Body of pancreas (tissue), 4 donors: ENCODE measurements at places on chromosomes 16 and 17. TPM values are rescaled to one million over a fixed set of nuclear protein-coding genes. Genes with fewer than 3 reads are reported as not detected.

Gene TAOK2
- 31.1 TPM for total RNA-seq

Gene KRTAP2-2
- not detected for total RNA-seq

Gene MYH3
- total RNA-seq, result 4.0 TPM

Gene UMOD
- 31.3 TPM for total RNA-seq

Gene KCNAB3
- 1.3 TPM for total RNA-seq

DNA sequence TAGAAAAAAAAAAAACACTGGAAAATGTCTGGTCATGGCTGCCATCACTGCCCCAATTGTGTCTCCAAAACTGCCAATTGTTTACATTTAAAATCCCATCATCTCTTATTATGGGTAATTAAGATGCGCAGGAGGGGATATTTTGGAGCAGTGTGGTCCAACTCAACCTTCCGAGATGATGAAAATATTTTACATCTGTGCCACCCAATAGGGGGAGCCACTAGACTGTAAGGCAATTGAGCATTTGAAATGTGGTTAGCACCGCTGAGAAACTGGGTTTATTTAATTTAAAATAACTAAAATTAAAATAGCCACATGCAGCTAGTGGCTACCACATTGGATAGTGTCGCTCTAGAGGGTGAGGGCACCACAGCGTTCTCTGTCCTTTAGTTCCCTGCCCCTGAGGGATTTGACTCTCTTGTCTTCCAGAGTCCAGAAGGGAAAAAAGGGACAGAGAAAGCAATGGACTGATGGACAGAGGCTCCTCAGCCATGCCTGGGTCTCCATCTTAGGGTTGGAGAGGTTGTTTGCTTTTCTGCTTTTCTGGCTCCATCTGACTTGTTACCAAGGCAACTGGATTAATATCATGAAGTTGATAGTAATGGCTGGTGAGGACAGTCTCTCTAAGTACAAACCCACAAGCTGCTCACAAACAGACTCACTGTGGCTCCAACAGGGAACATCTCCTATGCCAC lies 3.5 kb downstream of the MPO start:
- no peaks in the 10 kb centered on the region for H3K27me3 ChIP-seq
- peaks cover 10% of the 10 kb centered on the region for H3K4me1 ChIP-seq
- no peak overlapping the region for H3K27ac ChIP-seq
- H3K4me3 ChIP-seq, result no peak overlapping the region
- DNase-seq, result no peak

GRCh38 chr16:77076839-77077238 lies 114.2 kb upstream of the MON1B start:
- no peak overlapping the region for H3K4me3 ChIP-seq
- H3K4me1 ChIP-seq, result no peaks in the 10 kb centered on the region
- no peaks in the 10 kb centered on the region for H3K36me3 ChIP-seq
- H3K27me3 ChIP-seq, result no peaks in the 10 kb centered on the region

- H3K36me3 ChIP-seq, result no peaks in the 10 kb centered on the region
- peak overlapping the region; percentile 64 for H3K4me3 ChIP-seq
- peak overlapping the region; percentile 92 for H3K27ac ChIP-seq
- no peak for DNase-seq
Observed at GRCh38 chr17:32349503-32349853, 479 bp upstream of the ZNF207 start.

- no peak overlapping the region for H3K4me3 ChIP-seq
- H3K36me3 ChIP-seq, result no peaks in the 10 kb centered on the region
- no peaks in the 10 kb centered on the region for H3K27me3 ChIP-seq
- H3K4me1 ChIP-seq, result no peaks in the 10 kb centered on the region
- no peak for DNase-seq
- H3K27ac ChIP-seq, result no peak overlapping the region
Observed at GRCh38 chr17:72705905-72706395, 386.5 kb downstream of the SLC39A11 start.

DNA sequence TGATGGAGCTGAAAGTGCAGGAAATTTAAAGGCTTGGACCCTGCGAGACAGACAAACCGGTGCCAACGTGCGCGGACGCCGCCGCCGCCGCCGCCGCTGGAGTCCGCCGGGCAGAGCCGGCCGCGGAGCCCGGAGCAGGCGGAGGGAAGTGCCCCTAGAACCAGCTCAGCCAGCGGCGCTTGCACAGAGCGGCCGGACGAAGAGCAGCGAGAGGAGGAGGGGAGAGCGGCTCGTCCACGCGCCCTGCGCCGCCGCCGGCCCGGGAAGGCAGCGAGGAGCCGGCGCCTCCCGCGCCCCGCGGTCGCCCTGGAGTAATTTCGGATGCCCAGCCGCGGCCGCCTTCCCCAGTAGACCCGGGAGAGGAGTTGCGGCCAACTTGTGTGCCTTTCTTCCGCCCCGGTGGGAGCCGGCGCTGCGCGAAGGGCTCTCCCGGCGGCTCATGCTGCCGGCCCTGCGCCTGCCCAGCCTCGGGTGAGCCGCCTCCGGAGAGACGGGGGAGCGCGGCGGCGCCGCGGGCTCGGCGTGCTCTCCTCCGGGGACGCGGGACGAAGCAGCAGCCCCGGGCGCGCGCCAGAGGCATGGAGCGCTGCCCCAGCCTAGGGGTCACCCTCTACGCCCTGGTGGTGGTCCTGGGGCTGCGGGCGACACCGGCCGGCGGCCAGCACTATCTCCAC lies at the start of gene NOG:
Gene NOG, plus strand, starts transcription at position 54 of the 674 bp plus-strand sequence. Its CDS starts 525 bp downstream, at position 579.
- peaks cover 47% of the 10 kb centered on the region for H3K4me1 ChIP-seq
- peaks cover 21% of the 10 kb centered on the region for H3K27me3 ChIP-seq
- H3K27ac ChIP-seq, result no peak within 1 kb of the TSS
- no peaks in the 10 kb centered on the region for H3K36me3 ChIP-seq

DNA sequence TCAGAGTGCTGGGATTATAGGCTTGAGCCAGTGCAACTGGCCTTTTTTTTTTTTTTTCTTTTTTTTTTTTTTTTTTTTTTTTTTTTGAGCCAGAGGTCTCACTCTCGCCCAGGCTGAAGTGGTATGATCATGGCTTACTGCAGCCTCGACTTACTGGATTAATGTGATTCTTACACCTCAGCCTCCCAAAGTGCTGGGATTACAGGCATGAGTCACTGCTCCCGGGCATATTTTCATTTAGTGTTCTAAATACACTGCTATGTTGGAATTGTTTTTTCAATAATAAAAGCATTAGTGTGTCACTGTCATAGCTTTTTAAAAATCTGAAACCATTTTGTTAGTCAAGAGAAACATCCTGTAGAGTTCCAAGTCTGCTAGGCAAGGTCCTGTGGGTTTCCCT lies 40.3 kb downstream of the NDE1 start:
- H3K27ac ChIP-seq, result no peak overlapping the region
- DNase-seq, result no peak
- no peaks in the 10 kb centered on the region for H3K4me1 ChIP-seq
- no peaks in the 10 kb centered on the region for H3K27me3 ChIP-seq

GRCh38 chr17:48563385-48563838 lies 14.7 kb downstream of the HOXB4 start:
- H3K4me1 ChIP-seq, result peaks cover 17% of the 10 kb centered on the region
- no peaks in the 10 kb centered on the region for H3K36me3 ChIP-seq
- no peak overlapping the region for H3K27ac ChIP-seq
- peaks cover 23% of the 10 kb centered on the region for H3K27me3 ChIP-seq
- DNase-seq, result no peak

DNA sequence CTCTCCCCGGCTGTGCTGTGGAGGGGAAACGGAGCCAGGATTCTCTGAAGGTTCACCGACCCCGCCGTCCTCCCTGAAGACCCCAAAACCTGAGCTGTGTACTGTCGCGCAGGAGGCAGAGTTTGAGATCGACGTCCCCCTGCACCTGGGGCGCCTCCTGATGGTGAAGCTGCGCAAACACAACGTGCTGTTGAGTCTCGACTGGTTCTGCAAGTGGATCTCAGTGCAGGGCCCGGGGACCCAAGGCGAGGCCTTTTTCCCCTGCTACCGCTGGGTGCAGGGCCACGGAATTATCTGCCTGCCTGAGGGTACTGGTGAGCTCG lies 62.6 kb upstream of the TEKT1 start:
- H3K4me1 ChIP-seq, result no peaks in the 10 kb centered on the region
- DNase-seq, result no peak
- H3K4me3 ChIP-seq, result no peak overlapping the region
- no peak overlapping the region for H3K27ac ChIP-seq
- H3K36me3 ChIP-seq, result no peaks in the 10 kb centered on the region
- H3K27me3 ChIP-seq, result no peaks in the 10 kb centered on the region

DNA sequence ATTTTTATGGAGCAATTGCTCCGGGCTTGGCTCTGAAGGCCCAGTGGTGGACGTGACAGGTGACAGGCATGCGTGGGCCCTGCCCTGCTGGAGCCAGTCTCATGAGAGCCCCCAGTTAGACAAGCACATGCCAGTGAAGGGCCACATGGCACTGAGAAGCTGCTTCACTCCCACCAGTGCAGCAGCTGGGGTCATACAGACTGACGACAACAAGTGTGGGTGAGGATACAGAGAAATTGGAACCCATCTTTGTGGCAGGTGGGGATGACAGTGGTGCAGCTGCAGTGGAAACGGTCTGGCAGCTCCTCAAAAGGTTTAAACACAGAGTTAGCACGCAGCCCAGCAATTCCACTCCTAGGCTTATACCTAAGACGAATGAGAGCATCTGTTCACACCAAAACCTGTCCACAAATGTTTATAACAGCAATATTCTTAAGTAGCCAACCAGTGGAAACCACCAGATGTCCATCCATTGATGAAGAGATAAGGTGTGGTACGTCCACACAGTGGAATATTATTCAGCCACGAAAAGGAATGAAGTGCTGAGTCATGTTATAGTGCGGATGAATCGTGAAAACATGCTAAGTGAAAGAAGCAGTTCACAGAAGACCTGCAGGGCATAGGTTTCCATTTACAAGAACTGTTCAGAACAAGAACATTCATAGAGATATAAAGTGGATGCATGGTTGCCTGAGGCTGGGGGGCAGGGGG lies 12.5 kb upstream of the CIBAR2 start:
- no peak overlapping the region for H3K4me3 ChIP-seq
- peaks cover 15% of the 10 kb centered on the region for H3K4me1 ChIP-seq
- no peaks in the 10 kb centered on the region for H3K36me3 ChIP-seq

- H3K27ac ChIP-seq, result no peak overlapping the region
- H3K36me3 ChIP-seq, result no peaks in the 10 kb centered on the region
- H3K4me3 ChIP-seq, result no peak overlapping the region
- no peaks in the 10 kb centered on the region for H3K4me1 ChIP-seq
- no peak for DNase-seq
Observed at GRCh38 chr16:20089246-20089965, 15.7 kb upstream of the GPR139 start.

DNA sequence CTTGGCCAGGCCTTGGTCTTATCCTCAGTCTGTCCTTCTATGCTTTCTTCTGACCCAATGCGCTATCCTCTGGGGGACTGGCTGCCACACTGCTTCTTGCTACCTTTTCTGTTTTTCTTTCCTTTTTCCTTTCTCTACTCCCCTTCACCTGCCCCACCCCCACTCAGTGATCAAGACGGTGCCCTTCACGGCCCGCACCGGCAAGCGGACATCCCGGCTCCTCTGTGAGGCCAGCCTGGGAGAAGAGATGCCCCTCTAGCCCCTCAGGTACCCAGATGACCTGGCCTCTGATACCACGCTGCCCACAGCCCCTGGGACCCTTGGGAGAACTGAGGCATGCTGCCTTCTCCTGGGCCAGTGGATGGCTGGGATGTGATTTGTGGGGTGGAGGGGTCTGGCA lies 15.6 kb downstream of the SPATA32 start:
- no peaks in the 10 kb centered on the region for H3K27me3 ChIP-seq
- no peaks in the 10 kb centered on the region for H3K36me3 ChIP-seq
- peaks cover 30% of the 10 kb centered on the region for H3K4me1 ChIP-seq

GRCh38 chr17:47733047-47733673 lies at the start of gene TBX21:
TBX21 (plus strand) TSS chr17:47733236; CDS start chr17:47733455, 219 bp downstream.
- no peaks in the 10 kb centered on the region for H3K36me3 ChIP-seq
- DNase-seq, result peak; percentile 60
- peaks cover 13% of the 10 kb centered on the region for H3K4me1 ChIP-seq
- no peak within 1 kb of the TSS for H3K4me3 ChIP-seq
- H3K27ac ChIP-seq, result no peak within 1 kb of the TSS

GRCh38 chr17:1485423-1486376 lies 6.8 kb downstream of the MYO1C start:
- no peaks in the 10 kb centered on the region for H3K27me3 ChIP-seq
- peaks cover 2% of the 10 kb centered on the region for H3K36me3 ChIP-seq
- peaks cover 66% of the 10 kb centered on the region for H3K4me1 ChIP-seq
- DNase-seq, result peak; percentile 63
- H3K27ac ChIP-seq, result peak overlapping the region; percentile 97
- H3K4me3 ChIP-seq, result peak overlapping the region; percentile 46

- no peaks in the 10 kb centered on the region for H3K36me3 ChIP-seq
- H3K27ac ChIP-seq, result no peak overlapping the region
- H3K4me1 ChIP-seq, result no peaks in the 10 kb centered on the region
Observed at GRCh38 chr16:19044769-19045168, 22.6 kb upstream of the COQ7 start.

DNA sequence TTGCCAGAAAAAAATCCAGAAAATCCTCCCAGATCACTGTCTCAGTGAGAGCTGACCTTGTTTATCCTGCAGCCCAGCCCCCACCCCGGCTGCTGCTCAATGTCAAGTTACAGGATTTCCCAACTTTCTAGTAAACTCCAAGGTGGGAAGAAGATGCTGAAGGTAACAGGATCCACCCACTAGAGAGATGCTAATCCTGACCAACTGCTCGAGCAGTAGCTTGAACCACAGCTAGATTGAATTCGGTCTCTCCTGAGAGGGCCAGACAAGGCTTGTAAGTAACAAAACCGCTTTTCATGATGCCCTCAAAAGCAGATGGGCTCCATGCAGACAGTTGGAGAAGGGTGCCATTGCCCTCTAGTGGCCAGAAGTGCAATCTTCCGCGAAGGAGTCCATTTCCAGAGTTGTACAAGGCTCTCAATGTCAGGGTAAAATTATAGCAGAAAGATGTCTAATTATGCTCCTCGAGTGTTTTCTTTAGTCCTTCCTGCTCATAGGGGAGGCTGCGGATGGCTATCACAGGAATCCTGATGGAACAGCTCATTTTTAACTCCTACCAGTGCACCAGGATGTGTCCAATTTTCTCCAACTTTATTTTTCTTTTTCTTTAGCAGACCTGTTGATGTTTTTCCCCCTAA lies 3.9 kb downstream of the CDH11 start:
- no peak overlapping the region for H3K27ac ChIP-seq
- H3K36me3 ChIP-seq, result no peaks in the 10 kb centered on the region
- peak; percentile 60 for DNase-seq
- peaks cover 21% of the 10 kb centered on the region for H3K4me1 ChIP-seq

GRCh38 chr17:56523042-56523441 lies 70.5 kb upstream of the NOG start:
- H3K27ac ChIP-seq, result no peak overlapping the region
- H3K36me3 ChIP-seq, result no peaks in the 10 kb centered on the region
- no peak for DNase-seq
- no peaks in the 10 kb centered on the region for H3K4me1 ChIP-seq
- H3K27me3 ChIP-seq, result no peaks in the 10 kb centered on the region
- H3K4me3 ChIP-seq, result no peak overlapping the region

GRCh38 chr16:11871193-11871592 lies 19.9 kb upstream of the RSL1D1 start:
- DNase-seq, result no peak
- H3K27ac ChIP-seq, result no peak overlapping the region
- no peaks in the 10 kb centered on the region for H3K36me3 ChIP-seq
- no peaks in the 10 kb centered on the region for H3K27me3 ChIP-seq
- H3K4me3 ChIP-seq, result no peak overlapping the region

- no peaks in the 10 kb centered on the region for H3K27me3 ChIP-seq
- no peaks in the 10 kb centered on the region for H3K4me1 ChIP-seq
- no peak for DNase-seq
- no peak overlapping the region for H3K27ac ChIP-seq
- no peak overlapping the region for H3K4me3 ChIP-seq
- no peaks in the 10 kb centered on the region for H3K36me3 ChIP-seq
Observed at GRCh38 chr16:67264277-67264676, 15.1 kb upstream of the PLEKHG4 start.
